C1 segment of cervical spinal cord (tissue), 14 donors: ENCODE measurements at places on chromosomes 12 and 14.

DNA sequence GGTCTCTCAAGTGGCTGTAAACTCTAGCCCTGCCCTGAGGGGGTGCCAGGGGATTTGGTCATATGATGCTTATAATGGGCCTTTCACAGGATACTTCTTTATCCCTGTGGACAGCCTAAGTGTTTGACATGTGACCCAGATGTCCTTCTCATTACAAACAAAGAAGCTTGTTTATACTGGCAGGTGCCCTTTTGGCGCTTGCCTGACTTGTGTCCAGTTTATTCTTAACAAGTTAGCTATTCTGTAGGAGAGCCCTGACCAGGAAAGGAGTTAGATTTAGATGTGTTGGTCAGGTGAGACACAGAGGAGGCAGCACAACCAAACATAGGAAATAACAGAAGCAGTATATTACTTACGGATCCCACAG, 51.9 kb downstream of the CCDC91 start:
- no peak for DNase-seq

DNA sequence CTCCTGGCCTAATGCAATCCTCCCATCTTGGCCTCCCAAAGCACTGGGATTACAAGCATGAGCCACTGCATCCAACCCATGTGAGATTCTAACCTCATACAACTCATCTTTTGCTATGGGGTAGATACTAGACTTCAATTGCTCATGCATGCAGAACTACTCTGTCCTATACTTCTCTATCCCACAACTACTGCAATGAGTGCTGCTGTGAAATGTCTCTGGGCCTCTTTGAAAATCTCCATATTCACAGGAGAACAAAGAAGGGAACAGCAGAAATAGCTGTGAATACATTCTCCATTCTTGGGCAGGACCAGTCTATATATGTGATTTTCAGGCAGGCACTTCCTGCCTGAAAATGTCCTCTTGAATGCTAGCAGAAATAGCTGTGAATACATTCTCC, 220.7 kb upstream of the GRIP1 start:
- DNase-seq = no peak

- DNase-seq = no peak
Measured at GRCh38 chr12:58695263-58695662, 225.0 kb downstream of the LRIG3 start.

DNA sequence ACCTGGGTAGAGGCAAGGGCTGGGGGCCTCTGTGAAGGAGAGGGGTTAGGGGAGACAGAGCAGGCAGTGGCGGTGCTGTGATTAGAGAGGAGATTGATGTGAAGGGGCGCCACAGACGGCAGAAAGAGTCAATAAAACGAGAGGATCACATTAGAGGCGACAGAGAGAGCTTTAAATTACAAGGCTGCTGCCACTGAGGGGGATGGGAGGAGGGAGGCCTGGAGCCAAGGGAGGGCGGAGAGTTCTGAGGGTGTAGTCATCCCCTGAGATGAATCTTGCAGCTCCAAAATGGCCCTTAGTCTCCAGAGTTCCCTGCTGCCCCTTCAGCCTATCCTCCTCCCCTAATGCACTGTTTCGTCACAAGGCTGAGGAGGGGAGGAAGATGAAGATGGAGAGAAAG, 12.8 kb downstream of the ZFHX2 start:
- peak; percentile 29 for DNase-seq

DNA sequence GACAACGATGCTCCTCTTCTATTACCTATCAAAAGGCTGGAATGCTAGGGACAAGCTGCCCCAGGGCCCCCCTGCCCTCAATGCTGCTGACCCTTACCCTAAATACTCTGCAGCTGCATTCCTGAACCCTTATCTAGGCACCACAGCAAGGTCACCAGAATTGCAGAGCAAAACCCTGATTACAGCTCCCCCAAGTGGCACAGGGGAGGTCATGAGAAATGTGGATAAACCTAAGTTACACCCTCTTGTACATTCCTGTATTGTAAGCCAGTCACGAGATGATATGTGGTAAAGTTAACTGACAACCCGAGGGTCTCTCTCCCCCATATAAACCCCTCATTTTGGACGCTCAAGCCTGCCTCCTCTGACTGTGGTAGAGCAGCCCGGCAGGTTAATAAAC, 411.8 kb upstream of the STXBP6 start:
- no peak for DNase-seq

- no peak for DNase-seq
Measured at GRCh38 chr14:103008768-103009357, 48.5 kb downstream of the CDC42BPB start.

DNA sequence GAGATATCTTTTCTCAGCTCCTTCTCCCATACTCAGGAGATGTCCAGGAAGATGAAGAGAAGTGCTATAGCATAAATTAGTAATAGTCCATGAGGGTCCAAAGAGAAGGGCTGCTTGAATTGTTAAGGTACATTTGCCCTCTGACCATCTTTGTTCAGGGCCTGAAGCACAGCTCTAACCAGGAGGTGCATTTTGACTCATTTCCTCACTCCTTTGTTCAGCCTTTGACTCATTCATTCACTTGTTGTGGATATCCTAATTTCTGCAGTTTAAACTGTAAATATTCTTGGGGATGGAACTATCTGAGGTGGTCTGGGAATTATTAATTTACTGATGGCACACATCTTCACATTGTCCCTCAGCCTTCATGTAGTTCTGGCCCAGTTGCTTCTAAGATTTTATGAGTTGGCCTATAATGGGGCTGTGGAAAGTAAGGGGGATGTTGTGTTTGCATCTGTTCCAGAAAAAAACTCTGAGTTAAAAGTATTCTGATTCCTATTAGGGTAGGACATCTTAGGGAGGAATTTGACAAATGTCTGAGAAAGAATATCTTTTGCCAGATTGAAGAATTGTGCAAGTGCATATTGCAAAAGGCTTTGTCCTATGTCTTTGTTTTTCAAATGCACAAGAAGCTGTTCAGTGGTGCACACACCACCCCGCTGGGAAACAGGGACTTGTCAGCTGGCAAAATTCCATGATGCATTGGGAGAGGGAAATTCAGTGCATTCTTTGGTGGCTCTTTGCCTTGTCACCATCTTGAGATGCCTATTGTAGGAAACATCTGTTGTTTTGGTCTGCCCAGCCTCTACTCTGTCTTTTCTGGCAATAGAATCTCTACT, 22.1 kb downstream of the SMOC1 start:
- DNase-seq = no peak

DNA sequence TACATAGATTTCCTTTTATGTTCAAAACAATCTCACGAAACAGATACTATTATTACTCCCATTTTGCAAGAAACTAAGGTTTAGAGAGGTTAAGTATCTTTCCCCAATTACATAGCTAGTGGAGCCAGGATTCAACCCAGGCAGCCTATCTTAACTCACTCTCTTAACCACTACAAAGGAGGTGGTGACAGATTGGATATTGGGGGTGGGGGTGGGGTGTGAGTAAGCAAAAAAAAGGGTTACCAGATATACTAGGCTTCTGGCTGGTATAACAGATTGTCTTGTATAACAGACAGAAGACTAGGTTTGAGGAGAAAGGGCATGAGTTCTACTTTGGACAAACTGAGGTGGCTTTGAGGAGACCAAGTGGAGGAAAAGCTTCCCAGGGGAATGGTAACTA, 2.1 kb downstream of the GMFB start:
- no peak for DNase-seq

DNA sequence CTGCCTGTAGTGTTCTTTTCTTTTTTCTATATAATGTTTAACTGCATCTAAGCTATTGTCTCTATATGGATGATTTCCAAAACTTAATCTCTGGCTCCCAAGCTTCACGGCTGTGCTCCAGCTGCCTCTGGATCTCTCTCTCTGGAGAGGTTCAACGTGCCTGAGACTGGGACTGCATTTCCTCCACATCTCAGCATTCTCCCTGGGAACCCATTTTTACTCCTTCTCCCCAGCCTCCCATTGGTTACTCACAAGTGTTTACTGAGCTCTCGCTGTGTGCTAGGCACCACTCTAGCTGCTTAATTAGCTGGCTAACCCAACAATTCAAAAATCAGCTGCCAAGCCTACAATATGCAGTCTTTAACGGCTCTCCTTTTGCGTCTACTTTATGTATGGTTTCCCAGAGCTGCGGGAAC, 34.7 kb downstream of the FBXL14 start:
- DNase-seq = no peak

DNA sequence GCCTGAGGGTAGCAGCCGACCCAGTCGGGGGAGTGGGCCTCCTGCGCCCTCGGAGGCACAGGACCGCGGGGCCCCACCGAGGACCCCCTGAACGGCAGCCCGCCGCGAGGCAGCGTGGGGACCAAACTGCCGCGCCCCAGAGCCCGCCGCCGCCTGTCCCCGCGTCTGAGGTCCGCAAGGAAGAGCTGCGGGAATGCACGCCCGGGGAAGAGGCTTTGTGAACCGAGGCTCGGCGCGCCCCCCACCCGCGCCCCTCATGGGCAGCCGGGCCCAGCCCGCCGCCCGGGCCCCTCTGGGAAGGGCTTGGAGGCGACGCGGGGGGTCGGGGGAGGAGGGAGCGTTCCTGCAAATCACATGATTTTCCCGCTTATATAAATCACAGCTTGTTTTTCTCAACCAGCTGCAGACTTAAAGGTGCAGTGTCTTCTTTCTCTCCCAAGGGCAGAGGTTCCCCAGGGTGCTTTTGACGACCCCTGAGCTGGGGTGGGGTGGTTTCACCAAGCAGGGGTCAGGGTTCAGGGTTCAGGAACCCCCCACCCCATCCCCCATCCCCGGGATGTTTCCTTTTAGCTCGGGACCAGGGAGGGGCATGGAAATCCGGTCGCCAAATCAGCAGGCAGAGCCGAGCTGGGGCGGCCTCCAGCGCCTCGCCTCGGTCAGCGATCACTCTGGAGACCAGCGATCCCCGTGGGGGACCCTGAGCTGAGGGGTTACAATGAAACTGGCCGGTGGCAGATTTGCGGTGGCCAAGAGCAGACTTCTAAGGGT, 44.7 kb upstream of the ATP23 start:
- DNase-seq = peak; percentile 74

DNA sequence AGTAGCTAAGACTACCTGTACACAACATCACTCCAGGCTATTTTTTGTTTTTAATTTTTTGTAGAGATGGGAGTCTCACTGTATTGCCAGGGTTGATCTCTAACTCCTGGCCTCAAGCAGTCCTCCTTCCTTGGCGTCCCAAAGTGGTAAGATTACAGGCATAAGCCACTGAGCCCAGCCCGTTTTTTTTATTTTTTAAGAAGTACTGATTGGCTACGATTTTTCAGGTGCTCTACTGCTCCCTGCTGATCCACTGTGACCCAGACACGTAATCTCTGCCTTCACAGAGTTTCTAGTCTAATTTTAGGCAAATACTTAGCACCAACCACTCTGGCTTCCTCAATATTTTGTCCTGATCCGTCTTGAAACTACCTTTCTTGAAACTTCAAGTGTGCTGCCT, 4.3 kb upstream of the STRN3 start:
- no peak for DNase-seq

DNA sequence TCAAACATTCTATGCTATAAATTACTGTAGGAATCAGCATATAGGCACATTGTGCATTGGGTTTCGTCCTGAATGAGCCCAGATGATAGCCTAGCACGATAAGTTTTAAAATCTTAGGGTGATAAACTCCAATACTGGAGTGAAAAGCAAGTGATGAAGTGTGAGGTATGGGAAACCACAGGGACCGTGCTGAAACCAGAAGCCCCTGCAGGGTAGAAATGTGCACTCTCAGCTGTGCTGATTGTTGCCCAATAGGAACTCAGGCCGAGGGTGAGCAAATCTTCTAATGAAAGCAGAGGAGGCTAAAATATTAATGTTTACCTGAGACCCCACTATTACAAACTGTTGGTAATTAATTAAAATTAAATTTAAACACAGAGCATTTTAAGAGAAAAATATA, 1486.6 kb downstream of the AACS start:
- no peak for DNase-seq

- DNase-seq = no peak
Measured at GRCh38 chr14:88852632-88853031, 28.2 kb downstream of the TTC8 start.

DNA sequence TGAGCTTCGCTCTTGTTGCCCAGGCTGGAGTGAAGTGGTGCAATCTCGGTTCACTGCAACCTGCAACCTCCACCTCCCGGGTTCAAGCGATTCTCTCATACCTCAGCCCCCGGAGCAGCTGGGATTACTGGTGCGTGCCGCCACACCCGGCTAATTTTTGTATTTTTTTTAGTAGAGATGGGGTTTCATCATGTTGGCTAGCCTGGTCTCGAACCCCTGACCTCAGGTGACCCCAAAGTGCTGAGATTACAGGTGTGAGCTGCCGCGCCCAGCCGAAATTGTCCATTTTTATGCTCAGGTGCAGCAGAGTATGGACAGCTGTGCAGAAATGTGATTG, 19.2 kb upstream of the CYP46A1 start:
- DNase-seq = no peak

GRCh38 chr12:92369636-92370035, 224.0 kb upstream of the BTG1 start:
- DNase-seq = no peak

- no peak for DNase-seq
Measured at GRCh38 chr12:12818701-12819100, 5.6 kb downstream of the DDX47 start.

DNA sequence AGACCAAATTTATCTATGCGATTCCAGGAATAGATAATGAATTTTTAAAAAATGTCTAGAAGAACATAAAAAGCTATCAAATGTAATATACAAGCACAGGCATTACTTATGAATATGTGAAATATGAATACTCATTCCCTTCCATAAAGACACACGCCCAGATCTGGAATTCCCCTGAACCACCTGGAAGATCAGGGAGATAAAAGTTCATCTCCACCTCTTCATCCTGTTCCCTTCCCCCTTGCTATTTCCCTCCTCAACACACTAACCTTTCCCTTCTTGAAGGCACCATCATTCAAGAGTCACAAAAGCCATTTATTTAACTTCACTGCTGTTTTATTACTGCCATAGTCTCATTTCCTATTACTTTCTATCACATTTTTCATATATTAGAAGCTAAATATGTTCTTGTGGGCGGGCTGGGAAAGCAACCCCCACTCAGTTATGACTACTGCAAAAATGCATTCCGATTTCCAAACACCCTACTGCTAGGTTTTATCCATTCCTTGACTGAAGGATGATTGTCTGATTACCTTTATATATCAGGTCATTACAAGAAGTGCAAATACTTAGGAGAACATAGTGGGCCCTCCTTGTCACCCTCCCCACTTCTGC, 16.1 kb downstream of the FGD6 start:
- no peak for DNase-seq

- no peak for DNase-seq
Measured at GRCh38 chr14:98138666-98139065, 1133.3 kb downstream of the BCL11B start.

DNA sequence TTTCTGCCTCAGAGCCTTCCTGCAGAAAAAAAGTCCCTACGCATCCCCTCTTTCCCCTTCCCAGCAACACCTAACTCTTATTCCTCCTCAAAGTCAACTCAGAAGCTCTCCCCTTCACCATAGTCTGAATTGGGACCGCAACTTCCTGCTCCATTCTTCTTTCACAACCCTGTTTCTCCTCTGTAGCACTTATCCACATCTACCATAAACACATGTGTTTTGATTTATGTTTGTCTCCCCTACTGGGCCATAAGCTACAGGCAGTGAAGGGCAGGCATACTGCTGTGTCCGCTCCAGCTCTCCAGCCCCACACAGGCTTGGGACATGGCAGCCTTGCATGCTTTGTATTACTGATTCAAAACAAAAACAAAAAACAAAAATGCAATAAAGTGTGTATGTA, 5.9 kb downstream of the SDR9C7 start:
- DNase-seq = no peak

GRCh38 chr14:20714593-20715250, 26.2 kb downstream of the ANG start:
- DNase-seq = no peak
